ENCODE measurements at places on chromosomes 4 and X.

DNA sequence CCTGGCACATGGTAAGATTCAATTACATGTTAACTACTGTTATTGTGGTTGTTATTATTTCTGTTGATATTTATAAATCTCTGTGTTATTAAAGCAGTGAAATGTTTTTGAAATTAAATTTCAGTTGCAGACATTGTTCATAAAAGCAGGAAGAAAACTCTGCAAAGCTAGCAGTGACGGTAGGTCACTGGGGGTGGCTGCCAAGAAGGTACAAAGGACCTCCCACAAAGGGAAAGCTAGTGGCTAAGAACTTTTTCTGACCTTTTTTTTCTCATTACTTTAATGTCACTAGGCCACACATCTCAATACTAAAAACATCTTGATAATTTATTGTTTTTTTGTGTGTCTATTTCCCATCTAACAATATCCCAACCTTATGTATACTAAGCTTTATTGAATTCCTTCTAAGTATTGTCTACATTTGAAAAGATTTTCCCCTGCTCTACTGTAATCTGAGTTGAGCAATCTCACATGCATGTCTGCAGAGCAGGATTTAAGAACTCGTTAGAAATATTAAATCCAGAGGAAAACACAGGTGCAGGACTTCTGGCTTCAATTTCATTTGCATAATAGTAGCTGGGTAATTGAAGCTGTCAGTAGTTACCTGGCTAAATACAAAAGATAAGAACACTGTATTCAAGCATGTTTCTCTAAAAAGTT is 197.3 kb downstream of the CFAP299 start:
- no peak for DNase-seq

DNA sequence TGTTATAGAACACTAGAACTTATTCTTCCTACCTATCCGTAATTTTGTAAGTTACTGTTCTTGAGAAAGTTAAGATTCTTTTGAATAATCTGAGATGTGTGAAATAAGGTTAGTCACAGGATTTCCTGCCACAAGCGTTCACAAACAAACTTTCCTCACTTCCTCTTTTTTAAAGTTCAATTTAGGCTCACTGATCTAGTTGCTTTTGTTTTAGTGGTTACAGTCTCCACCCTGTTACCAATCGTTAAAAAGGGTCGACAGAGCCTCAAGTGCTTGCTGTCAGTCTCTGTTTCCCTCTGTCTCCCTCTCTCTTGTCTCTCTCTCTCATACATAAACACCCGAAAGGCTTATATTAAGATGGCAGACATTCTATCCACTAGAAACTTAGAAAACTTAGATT is 35.9 kb upstream of the STK26 start:
- no peak for DNase-seq

GRCh38 chr4:24799196-24799543 is 3.8 kb downstream of the SOD3 start:
- no peak for DNase-seq

GRCh38 chr4:142944565-142944964 is 98.5 kb upstream of the INPP4B start:
- no peak for DNase-seq

DNA sequence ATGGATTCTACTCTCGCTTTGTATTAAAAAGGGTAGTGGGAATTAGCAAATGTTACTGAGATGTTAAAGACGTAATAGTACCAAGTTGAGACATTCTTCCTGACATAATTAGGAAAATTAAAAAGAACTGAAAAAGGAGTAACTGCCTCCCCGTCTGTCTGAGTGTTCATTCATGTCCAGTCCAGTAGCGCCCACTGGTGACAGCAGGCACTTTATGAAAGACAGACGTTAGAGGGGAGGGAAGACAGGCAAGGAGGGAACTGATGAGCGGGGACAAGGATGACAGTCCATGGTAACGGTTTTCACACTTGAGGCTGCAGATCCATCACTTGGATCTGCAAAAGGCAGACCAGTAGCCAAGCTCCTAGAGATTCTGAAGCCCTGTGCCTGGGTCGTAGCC is 326.7 kb downstream of the STK32B start:
- DNase-seq: no peak

DNA sequence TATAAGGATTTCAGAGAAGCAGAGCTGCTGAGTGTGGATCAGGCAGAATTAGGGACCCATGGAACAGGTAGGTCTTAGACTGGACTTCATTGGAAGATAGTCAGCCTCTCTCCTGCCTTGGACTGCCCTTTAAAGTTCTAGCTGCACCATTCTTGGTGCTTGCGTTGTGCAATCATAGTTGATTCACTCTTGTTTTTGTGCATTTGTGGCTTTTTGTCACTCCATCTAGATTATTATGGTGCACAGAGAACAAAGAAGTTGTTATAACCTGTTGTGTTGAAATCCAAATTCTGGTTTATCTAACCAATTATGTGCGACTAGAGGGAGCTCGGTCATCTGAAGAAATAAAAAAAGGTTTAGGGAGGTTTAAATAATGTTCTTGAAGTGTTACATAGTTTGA is 59.3 kb downstream of the JADE1 start:
- DNase-seq: no peak

DNA sequence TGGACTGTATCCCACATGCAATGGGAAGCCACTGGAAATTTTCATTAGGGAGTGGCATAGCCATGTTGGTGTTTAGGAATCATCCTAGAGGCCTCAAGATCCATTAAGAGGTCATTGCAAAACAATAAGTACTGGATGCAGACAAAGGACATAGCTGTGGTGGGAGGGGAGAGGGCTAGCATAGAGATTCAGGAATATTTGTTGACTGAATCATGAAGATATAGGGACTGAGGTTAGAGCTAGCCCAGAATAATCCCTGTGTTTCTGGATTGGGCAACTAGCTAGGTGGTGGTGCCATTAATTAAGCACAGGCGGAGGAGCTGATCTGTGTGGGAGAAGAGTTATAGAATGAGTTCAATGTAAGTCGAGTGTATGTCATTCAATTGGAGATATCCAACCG is 135.0 kb downstream of the RAB28 start:
- DNase-seq: no peak

DNA sequence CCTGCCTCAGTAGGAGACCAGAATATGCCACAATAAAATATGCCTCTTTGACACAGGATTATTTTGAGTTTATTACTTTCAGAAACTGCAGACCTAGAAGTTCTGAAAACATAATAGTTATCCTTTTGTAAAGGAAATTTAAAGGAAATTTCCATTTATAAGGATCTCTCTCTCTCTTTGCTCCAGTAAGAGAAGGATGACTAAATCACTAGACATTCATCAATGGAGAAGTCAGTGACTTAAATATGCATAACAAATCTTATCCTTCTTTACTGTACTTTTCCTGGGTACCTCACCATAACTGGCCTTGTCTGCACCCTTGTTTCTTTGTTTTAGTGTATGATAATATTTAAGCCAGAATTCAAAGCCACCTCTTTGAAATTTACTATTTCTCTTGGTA is 28.3 kb upstream of the OPHN1 start:
- DNase-seq: no peak

DNA sequence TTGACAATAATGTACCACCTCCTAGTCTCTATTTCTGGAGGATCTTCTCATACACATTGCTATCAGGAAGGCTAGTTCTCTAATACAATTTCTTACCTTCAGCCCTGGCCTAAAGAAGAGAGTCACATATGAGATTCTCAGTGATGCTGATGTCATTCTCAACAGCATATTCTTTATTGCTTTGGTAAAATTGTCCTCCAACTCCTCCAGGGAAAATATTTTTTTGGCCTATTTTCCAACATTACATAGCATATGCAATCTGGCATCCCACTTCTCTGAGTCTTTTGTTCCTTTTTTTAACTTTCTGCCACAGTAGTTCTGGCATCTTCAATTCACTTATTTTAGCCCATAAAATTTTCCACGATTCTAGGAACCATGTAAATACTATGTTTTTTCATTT is 2363.1 kb downstream of the ARAP2 start:
- DNase-seq: no peak

DNA sequence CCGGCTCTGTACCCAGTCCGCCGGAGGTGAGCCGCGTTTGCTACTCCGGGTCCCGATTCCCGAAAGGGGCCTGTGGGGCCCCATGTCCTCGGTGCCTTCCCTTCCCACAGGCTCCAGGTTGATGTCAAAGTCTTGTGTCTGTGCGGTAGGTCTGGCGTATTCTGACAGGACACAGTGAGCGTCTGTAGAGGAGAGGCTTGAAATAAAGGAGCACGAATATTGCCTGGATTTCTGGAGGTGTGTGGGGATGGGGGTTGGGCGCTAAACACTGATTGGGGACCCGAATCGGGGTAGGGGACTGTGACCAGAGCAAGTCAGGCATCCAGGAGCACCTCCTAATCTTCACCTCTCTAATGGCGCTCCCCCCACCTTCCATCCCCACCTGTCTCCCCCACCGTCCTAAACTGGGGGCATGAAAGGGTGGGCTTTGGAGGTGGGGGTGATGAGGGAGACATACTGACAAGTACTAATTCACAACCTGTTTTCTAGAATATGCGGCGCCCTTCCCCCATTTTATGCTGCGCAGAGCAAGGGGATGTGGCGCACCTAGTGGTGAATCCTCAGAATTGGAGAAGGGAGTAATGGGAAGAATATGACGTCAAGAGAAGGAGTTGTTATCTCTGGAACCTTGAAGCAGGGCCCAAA is 855 bp downstream of the GPRASP2 start:
- DNase-seq: peak; percentile 2

GRCh38 chrX:9317176-9317575 is 147.7 kb upstream of the TBL1X start:
- no peak for DNase-seq

- no peak for DNase-seq
These were observed 228.5 kb upstream of the CASK start for GRCh38 chrX:42151808-42152207.

- DNase-seq: no peak
These were observed 48.7 kb downstream of the CPZ start for GRCh38 chr4:8641256-8641655.

DNA sequence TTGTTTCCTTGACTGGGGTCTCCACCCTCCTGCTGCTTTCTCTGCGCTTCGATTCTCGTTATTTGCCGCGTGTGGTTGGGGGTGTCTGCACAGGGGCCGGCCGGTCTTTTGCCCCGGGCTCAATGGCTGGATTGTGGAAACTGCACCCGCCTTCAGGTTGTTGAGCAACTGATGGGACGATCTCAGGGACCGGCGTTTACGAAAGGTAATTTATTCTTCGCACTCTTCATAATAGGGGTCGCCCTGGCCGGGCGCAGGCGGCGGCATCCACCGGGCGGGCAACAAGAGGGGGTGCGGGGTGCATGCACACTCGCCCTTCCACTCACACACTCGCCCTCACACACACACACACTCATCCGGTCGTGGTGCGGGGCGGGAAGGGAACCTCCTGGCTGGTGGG is 1.4 kb downstream of the ADGRL3 start:
- no peak for DNase-seq

DNA sequence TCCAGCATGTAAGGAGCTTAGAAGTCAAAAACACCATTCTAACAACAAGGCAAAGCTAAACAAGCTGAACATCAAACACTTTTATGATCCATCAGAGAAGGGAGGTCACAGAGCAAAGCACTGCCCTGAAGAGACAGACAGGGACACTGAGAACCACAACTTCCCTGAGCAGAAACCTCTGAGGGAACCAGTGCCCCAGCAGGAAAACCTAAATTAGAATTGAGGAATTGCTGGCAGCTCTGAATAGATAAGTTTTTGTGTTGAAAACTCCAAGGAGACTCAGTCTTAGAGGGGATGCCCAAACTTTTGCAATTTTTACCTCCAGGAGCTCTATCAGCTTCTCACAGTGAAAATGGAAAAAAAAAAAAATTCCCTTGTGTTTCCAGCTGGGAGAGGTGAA is 83.0 kb upstream of the MAPK10 start:
- DNase-seq: no peak
